Activated CD4-positive, alpha-beta T cell treated with anti-CD3 and anti-CD28 coated beads for 4 hours (primary cell): ENCODE measurements at places on chromosomes 11 and 22.

- DNase-seq: no peak
Measured at GRCh38 chr11:116888884-116889549, 51.6 kb upstream of the APOA1 start.

GRCh38 chr11:67266449-67267187 is at the start of gene GRK2:
TSS of gene GRK2 (plus strand) at chr11:67266473. CDS start at chr11:67266700, 227 bp downstream.
- no peak for DNase-seq

- DNase-seq: no peak
Measured at GRCh38 chr11:82899186-82899820, 927 bp downstream of the PRCP start.

DNA sequence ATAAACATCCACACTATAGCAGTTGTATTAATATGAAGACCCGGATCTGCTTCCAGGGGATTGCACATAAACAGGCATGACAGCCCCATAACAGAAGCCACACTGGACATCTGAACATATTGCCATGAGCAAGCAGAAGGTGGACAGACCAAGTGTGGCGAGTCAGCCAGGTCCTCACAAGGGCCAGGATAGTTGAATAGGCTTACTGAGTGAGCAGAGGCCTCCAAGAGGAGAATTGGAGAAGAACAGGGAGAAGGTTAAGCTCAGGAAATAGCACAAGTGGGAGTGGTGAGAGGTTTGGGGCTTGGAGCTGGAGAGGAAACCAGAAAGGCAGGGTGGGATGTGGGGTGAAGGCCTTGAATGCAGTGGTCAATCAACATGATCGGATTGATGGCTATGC is 10.8 kb downstream of the SLC35C1 start:
- DNase-seq: no peak

DNA sequence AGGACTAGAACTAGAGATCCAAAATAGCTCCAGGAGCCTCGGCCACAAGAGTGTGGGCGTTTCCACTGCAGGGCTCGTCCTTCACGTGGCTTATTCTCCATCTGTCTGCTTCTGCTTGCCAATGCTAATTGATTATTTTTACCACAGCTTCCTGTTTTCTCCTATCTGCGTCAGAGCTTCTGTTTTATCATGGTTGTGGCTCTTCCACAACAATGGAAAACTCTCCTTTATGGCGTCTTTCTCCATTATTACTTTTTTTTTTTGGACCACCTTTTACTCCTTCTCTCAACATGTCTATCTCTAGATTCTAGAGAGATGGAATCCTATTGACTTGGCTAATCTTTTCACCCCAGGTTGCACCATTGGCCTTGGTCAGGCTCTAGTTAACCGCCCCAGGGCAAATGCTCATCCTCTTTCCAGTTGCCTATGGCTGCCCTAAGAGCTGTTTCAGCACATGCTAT is 25.9 kb downstream of the CAT start:
- no peak for DNase-seq
